ENCODE measurements at places on chromosomes 11 and 22. TPM values are rescaled to one million over a fixed set of nuclear protein-coding genes. Genes with fewer than 3 reads are reported as not detected.

SCGB2A2 gene
- total RNA-seq, result not detected

PRR5L gene
- 8.8 TPM for total RNA-seq

DNA sequence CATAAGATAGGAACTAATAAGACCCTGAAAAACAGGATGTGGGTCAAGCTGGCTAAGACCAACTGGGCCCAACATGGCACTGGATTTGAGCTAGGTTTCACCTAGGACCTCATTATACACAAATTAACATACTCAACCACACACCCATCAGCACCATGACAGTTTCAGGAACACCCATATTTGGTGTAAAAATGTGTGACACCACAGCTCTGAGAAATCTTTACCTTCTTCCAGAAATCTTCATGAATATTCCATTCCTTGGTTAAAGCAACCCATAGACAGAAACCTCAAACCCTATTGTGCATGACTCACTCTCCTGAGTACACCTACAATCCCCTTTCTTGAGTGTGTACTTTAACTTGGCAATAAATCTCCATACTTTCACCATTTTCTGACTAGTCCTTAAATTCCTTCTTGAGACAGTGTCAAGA, 378.8 kb downstream of the DYNC2H1 start:
- no peak for DNase-seq
- no peaks in the 10 kb centered on the region for H3K36me3 ChIP-seq

DNA sequence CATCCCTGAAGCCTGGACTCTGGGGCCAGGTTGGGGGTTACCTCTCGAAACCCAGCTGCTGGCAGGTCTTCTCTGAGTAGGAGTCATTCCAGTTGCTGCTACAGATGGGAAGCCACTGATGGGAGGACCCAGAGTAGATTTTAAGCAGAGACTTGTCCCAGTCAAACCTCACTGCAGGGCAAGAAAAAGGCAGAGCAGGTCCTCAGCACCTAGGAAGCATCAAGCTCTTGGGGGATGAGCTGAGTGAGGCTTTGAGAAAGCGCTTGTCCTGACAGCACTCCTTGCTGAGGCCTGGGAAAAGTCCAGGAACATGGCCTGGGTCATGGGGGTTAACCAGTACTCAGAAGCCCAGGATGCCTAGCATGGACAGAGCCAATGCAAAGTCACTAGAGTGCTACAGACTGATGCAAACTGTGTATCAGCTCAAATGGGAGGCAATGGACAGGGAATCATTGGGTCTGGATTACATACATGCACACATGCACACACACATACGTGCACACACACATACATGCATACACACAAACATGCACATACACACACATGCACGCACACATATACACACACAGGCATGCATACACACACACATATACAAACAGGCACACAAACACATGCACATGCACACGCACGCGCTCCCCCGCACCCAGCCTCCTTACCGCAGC, 15.3 kb downstream of the TMPRSS13 start:
- H3K27ac ChIP-seq, result no peak overlapping the region
- DNase-seq, result no peak
- H3K4me3 ChIP-seq, result no peak overlapping the region
- H3K27me3 ChIP-seq, result no peaks in the 10 kb centered on the region
- H3K36me3 ChIP-seq, result no peaks in the 10 kb centered on the region
- H3K4me1 ChIP-seq, result no peaks in the 10 kb centered on the region

DNA sequence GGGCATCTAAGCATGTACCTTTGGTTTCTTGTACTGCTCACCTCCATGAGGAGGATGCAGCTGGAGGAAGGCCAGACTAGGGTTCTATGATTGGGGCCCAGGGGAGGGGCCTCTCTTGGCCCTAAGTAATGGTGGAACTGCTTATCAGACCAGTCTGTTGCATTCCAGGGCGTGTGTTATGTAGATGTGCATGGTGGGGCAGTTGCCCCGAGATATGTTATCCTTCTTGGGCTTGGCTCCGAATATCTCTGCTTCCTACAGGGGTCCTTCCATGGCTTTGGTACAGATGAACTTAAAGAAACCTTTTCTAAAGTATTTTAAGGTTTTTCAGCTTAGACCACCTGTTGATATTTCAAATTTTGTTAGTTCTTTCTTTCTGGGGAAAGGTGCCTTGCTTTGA, 126.0 kb downstream of the SWAP70 start:
- H3K4me1 ChIP-seq, result no peaks in the 10 kb centered on the region
- no peak overlapping the region for H3K4me3 ChIP-seq
- no peaks in the 10 kb centered on the region for H3K27me3 ChIP-seq
- H3K36me3 ChIP-seq, result no peaks in the 10 kb centered on the region
- H3K27ac ChIP-seq, result no peak overlapping the region

- no peak overlapping the region for H3K27ac ChIP-seq
- peaks cover 85% of the 10 kb centered on the region for H3K36me3 ChIP-seq
- H3K4me3 ChIP-seq, result no peak overlapping the region
- no peak for DNase-seq
Measured at GRCh38 chr11:108351468-108351867, 115.9 kb downstream of the C11orf65 start.

DNA sequence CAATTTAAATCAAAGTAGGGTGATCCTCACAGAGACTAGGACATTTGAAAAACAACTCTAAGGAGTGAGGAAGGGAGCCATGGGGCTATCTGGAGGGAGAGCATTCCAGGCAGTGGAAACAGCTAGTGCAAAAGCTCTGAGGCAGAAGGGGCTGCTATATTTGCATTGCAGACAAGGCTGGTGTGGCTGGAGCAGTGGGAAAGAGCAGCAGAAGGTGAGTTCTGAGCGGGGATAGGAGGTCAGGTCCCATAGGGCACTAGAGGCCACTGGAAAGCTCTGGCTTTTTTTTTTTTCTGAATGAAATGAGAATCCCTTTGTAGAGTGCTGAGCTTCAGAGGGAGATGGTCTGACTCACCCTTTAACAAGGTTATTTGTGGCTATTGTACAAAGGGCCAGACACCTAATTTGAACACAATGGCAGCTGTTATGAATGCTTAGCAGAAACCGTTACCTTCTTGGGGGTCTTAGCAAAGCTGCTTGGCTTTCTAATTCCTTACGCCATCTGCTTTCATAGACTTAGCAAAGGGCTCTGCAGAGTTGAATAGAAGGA, 291.6 kb downstream of the BUD13 start:
- no peaks in the 10 kb centered on the region for H3K4me1 ChIP-seq
- DNase-seq, result no peak
- H3K27me3 ChIP-seq, result no peaks in the 10 kb centered on the region
- no peak overlapping the region for H3K27ac ChIP-seq
- no peaks in the 10 kb centered on the region for H3K36me3 ChIP-seq
- no peak overlapping the region for H3K4me3 ChIP-seq

CARD10 gene
- total RNA-seq, result 17.7 TPM

DNA sequence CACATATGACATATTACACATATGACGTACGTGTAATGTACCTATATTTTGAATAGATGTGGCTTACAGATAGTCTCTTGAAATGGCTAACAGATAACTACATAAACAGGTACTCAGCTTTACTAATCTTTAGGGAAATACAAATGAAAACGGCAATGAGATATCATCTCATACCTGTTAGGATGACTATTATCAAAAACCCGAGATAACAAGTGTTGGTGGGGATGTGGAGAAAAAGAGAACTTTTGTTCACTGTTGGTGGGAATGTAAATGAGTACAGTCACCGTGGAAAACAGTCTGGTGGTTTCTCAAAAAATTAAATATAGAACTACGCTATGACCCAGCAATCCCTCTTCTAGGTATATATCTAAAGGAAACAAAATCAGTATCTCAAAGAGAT, 247.6 kb downstream of the ETS1 start:
- no peak for DNase-seq
- no peaks in the 10 kb centered on the region for H3K36me3 ChIP-seq
- no peak overlapping the region for H3K27ac ChIP-seq
- no peaks in the 10 kb centered on the region for H3K4me1 ChIP-seq
- H3K27me3 ChIP-seq, result no peaks in the 10 kb centered on the region

Data from tibial nerve (tissue), 4 donors.